Small intestine (tissue), 16 donors: ENCODE measurements at places on chromosomes 13 and 19. TPM values are rescaled to one million over a fixed set of nuclear protein-coding genes. Genes with fewer than 3 reads are reported as not detected.

The NOVA2 gene
- polyA plus RNA-seq = 2.0 TPM

The MYO1F gene
- 6.4 TPM for polyA plus RNA-seq

The CGB1 gene
- polyA plus RNA-seq = not detected

The ZNF615 gene
- 2.9 TPM for polyA plus RNA-seq

DNA sequence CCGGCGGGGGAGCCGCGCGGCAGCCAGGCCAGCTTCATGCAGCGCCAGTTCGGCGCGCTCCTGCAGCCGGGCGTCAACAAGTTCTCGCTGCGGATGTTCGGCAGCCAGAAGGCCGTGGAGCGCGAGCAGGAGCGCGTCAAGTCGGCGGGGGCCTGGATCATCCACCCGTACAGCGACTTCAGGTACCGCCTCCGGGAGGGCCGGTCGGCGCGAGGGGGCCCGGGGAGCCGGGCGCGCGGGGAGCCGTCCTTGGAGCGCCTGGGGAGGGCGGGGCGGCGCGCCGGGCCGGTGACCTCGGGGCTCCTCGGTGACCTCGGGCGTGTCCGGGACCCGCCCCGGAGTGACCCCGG, 690 bp downstream of the HCN2 start:
- H3K27me3 ChIP-seq = peaks cover 4% of the 10 kb centered on the region
- no peak overlapping the region for H3K27ac ChIP-seq
- no peak for DNase-seq
- peaks cover 5% of the 10 kb centered on the region for H3K4me1 ChIP-seq
